ENCODE measurements at places on chromosomes 7 and 10.

DNA sequence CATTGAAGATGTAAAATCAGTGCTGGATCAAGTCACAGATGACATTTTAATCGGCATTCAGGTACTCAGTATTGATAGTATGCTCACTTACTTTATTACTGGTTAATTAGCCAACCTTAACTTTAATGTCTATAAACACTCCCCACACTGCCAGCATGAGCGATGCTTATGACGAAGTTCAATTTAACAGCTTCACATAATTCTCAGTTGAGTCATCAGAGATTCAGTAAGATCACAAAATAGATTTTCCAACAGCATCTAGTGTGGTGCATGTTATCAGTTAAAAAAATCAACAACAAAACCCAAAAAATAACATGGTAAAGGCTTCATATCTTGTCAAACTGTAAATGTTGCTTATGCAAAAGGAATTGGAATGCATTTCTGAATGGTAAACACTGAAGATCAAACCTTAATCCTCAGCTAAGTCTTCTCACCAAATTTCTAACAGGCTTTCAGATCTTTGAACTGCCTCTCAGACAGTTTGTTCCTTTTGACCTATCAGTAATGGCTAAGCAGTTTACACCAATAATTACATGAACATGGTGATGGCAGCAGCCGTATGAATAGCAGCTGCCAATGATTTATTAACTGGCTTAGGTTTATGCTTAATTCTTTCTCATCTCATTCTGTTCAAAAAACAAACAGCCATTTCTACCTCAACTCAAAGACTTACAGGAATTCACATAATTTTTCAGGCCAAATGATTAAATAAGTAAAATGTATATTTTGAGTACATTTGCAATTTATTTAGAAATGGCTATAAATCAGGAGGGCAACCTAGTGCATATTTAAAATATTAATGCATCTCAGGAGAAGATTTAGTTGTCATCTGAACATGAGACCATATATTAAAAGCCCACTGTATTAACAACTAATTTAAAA, 98.5 kb downstream of the CABCOCO1 start:
- no peak for DNase-seq

DNA sequence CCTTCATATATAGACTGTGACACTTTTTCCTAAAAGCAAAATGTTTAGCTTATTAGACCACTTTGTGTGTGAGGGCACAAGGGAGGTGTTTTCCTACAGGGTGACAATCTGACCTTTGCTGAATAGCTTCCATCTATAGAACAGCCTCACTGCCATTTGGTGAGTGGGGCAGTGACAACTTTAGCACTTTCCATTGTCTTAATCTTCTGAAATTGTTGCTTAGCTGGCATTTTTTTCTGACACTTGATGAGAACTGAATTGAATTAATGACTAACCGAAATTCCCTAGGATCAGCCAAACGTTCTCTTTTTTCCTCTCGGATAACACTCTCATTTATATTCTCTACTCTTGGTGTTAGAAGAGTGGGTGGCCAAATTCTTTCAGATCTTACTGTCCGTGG, 30.2 kb downstream of the KDM7A start:
- no peak for DNase-seq

DNA sequence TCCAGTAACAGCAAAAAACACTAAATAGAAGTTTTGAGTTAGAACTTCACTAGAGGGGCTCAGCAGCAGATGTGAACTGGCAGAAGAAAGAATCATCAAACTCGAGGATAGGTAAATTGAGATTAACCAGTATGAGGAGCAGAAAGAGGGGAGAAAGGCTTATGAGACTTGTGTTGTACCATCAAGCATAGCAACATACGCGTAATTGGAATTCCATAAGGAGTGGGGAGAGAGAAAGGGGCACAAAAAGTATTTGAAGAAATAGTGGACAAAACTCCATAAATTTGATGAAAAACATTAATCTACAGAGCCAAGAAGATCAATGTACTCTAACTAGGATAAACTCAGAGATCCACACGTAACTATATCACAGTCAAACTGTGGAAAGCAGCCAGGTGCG, 48.3 kb downstream of the RBAK start:
- DNase-seq: no peak

DNA sequence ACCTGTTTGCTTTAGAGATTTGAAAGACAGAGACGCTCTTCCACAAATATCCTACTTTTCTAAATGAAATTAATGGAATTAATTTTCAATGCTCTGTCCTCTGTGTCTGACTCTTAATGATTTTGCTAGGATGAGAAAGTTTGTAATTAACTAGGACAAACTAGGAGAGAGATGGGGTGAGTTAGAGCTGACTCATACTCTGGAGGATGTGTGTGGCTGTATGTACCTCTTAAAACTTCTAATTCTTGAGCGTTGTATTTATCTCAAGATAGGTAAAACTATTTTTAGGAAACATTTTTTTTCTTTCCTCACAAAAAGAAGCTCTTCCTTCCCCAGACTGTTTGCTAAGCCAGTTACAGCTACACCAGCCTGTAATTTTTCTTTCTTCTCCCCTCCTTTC, 178.8 kb upstream of the ANKRD30A start:
- no peak for DNase-seq

DNA sequence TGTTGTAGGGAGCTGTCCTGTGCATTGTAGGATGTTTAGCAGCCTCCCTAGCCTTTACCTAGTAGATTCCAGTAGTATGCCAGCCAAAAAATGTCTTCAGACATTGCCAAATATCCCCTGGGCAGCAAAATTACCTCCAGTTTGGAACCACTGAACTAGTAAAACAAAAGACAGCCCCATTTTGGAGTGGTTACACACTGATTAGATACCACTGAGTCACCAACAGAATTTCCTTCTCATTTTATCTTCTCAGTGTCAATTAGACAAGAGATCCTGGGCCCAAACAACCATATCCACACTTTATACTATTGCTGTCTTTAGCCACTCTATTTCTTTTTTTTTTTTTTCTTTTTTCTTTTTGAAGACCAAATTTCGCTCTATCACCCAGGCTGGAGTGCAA, 3.5 kb upstream of the CCDC6 start:
- no peak for DNase-seq

- DNase-seq: no peak
Measured at GRCh38 chr10:52895059-52895458, 122.5 kb upstream of the MBL2 start.

DNA sequence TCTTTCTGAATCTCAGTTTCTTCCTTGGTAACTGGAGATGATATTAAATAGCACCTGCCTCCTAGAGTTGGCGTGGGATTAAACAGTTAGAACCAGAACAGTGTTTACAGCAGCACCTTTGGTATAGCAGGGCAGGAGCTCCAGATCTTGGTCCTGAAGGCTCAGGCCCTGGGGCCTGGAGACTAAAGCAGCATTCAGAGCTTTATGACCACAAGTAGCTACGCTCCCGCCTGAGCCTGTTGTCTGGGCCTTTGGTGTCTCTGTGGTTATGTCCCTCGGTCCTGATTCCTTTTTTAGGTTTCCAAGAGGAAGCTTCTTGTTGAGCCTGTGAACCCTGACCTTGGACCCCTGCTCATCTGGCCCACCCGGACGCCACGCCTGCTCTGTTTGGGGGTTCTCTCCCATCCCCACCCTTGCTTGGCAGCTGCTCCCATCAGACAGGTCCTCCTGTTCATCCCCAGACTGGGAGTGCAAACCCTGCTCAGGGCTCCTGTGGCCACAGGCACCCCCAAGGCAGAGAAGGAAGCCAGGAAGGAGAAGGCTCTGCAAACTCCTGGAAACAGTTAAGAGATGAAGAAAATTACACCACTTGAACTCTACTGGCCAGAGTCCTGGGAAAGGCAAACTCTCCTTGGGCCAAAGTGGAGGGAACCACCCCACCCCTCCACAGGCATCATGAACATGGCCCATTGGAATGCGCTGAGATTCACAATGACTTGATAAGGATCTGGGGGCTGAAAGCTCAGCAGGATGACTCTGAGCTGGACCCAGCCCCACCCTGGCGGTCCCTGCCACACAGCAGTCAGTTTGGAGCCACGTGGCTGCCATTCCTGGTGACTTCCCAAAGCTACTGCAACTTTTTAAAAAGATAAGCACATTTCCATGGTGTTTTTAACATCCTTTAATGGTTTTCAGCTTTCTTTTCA, 50.1 kb upstream of the TMEM72 start:
- DNase-seq: no peak

DNA sequence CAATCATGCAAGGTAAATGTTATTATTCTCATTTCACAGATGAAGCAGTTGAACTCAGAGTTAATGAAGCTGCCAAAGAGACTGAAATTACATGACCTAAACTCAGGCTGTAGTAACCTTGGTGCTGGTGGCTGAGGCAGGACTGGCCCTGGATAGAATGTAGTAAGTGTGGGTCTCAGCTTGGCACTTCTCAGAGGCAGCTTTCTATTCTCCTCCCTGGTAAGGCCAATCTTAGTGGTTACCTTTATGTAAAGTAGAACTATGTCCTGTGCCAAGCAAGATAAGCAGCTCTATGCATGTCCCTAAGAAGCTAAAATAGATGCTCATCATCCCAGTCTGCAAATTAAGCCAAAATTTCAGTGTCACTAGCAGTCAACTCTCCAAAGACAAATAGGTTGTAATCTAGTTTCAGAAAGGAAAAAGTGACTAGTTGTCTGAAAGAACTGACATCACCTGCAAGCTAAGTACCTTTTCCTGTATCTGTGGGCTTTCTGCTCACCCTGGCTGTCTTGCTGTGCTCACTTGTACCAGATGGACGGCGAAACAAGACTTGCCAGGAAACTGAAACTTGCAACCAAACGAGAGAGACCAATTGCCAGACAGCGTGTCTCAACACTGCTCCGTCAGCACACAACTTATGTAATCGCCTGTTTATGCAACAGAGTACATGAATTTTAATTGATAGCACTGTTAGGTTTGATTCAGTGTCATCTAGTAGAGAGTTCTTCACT, 43.7 kb downstream of the CH25H start:
- DNase-seq: no peak

GRCh38 chr10:97547962-97548361, 24.6 kb upstream of the ANKRD2 start:
- DNase-seq: no peak

DNA sequence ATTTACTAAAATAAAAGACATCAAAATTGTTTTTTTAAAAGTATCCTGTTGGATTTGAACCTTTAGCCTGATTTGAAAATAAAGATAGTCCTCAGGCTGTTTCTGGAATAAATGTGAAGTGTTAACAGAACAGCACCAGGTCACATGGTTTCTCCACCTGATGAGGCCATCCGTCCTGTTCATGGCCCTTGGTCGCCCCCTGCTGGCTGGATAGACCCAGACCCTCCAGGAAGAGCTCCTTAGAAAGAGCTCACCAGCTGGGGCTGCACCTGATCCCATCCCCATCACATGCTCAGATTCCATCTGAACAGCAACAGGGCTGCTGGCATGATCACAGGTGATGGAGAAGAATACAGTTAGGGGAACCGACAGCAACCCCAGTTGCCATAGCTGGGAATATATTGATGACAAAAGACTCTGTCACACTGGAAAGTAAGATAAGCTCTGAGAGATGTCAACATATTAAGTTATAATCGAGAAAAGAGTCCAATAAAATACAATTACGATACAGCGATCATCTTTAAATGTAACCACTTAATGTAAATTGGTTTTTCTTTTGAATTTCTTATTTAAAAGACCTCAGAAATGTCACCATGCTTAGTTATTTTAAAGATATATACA, 4.8 kb downstream of the OR2A14 start:
- DNase-seq: no peak

DNA sequence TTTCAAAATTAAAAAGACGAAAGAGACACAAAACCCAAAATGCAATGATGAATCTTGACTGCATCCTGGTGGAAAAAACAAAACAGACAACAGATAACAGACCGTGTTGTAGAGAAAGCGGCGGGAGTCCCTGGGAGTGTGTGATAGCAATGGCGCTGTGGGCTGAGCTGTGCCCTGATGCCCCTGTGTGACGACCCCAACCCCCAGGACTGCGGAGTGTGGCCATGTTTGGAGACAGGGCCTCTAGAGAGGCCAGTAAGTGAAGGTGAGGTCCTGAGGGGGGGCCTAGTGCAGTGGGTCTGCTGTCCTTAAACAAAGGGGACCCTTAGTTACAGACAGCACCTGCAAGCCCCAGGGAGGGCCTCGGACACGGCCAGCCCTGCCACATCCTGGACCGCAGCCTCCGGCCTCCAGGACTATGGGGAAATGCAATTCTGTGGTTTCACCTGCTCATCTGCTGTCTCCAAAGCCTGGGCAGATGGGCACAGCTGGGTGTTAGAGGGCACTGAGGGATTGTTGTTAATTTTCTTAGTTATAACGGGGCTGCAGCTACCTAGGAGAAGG, 277.7 kb downstream of the DNAJB6 start:
- DNase-seq: no peak

DNA sequence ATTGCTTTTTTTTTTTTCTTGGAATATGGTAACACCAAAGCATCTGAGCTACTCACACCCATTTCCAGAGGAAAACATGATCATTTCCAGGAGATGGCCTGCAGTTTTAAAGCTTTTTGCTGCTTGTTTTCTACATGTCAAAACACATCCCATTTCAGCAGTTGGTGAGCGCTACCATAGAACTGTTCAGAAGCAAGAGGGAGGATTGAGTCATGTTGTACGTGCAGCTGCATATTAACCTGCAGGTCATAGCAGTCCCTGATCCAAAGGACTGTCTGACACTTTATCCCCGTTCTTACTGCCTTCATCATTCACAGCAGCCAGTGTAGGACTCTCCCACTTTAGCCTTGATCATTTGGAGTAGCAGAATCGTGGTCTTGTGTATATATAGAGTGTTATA, 124.6 kb downstream of the AUTS2 start:
- no peak for DNase-seq

- DNase-seq: no peak
Measured at GRCh38 chr10:122688293-122688989, 11.2 kb downstream of the C10orf120 start.

DNA sequence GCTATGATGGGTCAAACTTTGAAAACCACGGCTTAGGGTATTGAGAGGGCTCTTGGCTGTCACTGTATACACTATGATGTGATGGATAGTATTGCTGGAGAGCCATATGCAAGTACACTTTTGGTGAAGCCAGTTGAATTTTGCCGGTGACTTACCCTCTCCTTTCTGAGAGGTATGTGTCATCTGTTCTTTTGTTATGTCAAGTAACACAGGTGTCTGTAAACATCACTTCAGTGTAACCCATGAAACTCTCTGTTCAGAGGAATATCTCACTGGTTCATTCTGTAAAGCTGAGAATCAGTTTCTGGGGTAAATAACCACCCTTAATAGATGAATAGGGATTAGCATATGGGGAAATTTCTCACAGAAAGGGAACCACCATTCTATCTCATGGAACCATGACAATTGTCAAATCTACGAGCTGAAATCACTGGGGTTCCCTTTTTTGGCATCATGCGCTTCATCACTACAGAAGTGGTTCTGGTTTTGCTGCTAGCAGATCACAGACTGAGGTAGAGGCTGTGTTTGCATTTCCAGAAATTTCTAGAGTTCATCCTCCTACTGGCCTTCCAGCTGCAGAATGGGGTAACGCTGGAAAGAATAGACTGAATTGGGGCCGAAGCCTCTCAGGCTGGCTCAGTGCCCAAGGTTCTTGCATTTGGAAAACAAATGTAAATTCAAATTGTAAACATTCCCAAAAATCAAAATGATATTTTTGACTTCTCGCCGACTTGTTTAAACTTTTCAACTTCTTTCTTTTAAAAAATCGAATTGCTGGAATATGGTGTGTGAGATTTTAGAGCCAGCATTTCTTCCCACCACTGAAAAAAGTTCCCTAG, 83.3 kb upstream of the CREB5 start:
- DNase-seq: no peak

Measured in coronary artery (tissue), 2 donors.